T47D (cell line): ENCODE measurements at places on chromosomes 6 and 20.

DNA sequence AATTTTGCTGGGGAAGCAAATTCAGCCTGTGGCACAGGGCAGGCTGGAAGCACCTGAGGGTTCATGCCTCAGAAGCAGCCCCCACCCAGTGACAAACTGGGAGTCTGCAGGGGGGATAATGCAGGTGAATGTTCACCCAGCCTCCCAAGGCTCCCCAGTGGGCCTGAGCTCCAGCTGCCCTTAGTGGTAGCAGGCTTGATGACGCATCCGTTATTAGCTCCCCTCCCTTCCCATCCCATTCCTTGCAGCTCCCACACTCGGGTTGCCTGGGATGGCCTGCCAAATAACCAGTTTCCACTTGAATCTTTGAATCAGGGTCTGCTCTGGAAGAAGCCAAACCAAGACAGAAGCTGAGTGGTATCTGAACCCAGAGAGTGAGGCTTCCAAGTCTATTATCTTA, 15.8 kb downstream of the KCNK15 start:
- DNase-seq: no peak

DNA sequence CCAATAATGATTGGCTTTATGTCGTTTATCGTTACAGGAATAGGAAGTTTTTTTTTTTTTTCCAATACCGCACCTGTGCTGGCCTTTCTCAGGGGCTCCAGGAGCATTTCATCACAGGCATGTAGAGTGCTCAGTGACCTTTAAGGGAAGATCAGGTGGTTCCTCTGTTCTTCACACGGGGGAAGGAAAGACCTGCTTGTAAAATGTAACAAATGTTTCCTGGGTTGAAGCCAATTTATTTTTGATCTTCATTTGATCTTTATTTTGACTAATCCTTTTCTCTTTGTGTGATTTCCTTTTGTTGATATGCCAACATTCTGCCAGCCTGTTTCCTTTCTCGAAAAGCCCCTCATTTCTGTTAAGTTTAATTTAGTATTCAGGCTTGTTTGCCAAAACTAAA, 61.9 kb upstream of the HBS1L start:
- no peak for DNase-seq

DNA sequence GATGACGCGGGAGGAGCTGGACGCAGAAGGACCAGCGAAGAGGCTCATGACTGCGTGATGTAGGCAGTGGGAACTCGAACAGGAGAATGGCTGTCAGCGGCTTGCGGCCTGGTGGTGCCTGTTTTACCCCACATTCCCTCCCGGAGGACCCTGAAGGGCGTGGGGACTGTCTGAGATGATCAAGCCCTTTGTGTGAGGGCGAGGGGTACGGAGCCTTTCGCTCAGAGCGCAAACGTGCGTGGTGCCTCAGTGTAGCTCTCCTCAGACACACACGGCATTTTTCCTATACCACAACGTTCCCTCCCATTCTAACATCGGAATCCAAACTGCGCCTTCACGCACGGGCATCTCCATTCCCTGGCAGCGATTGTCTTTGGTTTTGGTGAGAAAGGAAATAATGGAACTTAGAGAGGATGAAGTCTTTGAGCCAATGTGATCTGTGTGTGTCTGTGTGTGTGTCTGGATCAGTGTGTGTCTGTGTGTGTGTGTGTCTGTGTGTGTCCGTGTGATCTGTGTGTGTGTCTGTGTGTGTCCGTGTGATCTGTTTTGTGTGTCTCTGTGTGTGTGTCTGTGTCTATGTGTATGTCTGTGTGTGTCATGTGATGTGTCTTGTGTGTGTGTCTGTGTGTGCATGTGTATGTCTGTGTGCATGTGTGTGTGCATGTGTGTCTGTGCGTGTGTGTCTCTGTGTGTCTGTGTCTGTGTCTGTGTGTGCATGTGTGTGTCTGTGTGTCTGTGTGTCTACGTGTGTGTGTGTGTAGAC, 5.3 kb downstream of the PTK6 start:
- no peak for DNase-seq

DNA sequence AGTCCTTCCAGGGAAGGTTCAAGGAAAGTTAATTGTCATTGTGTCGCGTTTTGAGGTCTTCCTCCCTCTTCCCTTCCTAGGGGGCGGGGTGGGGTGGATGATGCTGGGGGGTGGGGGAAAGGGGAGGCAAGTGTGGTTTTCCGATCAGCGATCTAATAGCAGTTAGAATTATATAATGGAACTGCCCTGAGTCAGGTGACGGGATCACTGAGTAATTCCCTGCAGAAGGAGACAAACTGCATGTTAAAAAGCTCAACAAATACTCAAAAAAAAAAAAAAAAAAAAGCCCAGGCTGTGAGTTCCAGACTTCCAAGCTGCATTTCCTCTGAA, 240.4 kb downstream of the PHACTR1 start:
- DNase-seq: no peak

- DNase-seq: no peak
Measured at GRCh38 chr20:12098421-12098820, 180.7 kb downstream of the BTBD3 start.

DNA sequence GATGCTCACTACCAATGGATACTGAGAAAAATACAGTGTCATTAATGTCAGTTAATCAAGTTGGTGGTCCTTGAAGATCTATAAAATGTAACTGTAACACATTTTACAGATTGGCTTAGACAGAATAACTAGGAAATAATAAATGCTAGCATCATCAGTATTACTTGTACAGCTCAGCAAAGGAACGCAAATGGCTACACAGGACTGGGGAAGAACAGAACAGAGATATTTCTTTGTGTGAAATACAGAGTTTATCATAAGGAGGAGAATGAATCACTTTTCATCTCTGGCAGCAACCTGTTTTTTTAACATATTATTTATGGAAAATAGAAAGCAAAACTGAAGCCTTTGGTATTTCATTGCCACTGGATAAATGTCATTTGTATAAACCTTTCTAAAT, 8.2 kb upstream of the QKI start:
- DNase-seq: no peak

DNA sequence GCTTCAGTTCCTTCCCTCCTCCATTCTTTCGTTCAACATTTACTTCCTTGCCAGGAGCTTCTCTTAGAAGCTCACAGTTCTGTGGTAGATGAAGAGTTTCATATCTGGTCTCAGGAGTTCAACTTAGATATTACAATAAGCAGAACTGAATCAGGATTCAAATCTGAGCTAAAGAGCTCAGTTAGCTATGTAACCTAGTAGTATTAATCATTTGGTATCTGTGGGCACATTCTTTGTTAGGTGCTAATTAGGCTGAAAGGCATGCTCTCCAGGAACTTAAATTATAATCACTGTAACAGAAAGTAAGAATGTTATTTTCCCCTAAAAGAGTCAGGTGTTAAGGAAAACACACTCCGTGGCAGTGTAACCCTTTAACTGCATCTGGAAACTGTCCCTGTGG, 8.4 kb downstream of the ZNF76 start:
- DNase-seq: no peak

GRCh38 chr20:40265825-40266533, 423.1 kb downstream of the MAFB start:
- peak; percentile 46 for DNase-seq

- no peak for DNase-seq
Measured at GRCh38 chr6:128172081-128172480, 271.2 kb upstream of the THEMIS start.

GRCh38 chr6:161684731-161685475, 411.0 kb upstream of the AGPAT4 start:
- DNase-seq: no peak

DNA sequence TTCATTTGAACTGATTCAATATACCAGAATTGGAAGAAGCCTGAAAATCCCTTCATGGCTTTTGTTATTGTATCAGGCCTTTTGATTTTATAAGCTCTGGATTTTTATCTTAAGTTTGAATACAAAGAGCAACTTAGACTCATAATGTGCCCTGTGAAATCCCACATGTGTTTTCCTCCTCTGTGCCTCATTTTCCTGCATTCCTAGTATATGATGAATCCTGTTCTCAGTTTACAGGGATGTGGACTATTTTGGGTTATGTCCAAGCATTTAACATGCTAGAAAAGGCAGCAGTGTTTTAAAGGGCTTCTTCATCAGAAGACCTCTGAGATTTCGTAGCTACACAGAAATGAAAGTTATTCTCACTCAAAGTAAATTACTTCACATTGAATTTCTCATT, 455.0 kb downstream of the RFPL4B start:
- no peak for DNase-seq

GRCh38 chr6:35489995-35490791, 6.7 kb downstream of the TEAD3 start:
- no peak for DNase-seq

DNA sequence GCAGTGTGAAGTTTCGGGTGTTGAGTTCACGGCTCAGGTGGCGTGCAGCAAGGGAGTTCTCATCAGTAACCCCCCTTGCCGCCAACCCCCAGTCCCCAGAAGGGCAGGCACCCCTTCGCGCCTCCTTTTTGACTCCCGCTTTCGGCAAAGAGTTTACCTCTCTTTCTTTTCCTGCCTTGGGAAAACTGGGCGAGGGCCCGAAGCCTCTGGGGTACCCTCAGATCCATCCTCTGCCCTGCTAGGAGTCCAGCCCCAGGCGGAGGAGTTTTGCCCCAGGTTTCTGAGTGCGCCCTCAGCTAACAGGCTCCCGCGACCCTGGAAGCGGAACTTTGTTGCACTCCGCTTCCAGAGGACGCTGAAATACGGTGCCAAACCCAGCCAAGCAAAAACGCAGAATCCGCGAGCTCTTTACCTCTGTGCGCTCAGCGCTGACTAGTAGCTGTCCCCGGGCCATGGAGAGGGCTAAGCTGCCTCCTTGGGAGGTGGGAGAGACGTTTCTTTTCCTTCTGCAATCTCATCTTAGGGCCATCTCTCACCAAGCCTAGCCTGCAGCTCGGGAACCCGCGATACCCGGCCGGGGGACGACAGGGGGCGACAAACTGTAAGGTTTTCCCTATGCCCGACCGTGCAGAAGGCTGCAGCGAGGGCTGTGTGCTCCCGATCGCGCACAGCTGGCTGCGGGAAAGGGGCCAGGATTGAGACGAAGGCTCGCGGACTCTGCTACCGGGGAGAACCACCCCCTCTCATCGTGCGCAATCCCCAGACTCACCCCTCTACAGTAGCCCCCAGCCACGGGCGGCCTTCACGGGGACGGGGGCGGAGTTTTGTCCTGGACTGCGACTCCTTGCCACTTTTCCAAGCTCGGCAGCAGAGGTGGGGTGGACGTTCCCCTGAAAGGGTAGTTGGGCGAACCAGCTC, 2.7 kb upstream of the PAX1 start:
- DNase-seq: no peak

GRCh38 chr20:22348010-22348409, 236.4 kb downstream of the FOXA2 start:
- DNase-seq: no peak

DNA sequence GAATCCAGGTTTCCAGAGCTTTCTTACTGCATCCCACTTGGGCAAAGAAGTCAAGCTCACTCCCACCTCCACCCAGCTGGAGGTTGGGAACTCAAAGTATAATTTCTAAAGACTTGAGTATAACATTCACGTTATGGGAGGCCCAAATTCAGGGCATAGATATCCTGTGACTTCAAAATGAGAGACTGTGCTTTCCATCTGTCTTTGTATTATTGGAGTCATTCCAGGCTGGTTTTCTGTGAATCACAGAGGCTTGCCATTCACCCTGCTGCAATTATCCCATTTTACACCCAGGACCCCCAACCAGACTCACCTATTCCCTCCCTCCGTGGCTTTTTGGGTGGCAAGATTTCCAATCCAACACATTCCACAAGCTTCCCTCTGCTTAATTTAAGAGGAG, 19.3 kb upstream of the SRC start:
- DNase-seq: no peak

GRCh38 chr20:63128367-63128766, 87.6 kb downstream of the YTHDF1 start:
- DNase-seq: no peak

DNA sequence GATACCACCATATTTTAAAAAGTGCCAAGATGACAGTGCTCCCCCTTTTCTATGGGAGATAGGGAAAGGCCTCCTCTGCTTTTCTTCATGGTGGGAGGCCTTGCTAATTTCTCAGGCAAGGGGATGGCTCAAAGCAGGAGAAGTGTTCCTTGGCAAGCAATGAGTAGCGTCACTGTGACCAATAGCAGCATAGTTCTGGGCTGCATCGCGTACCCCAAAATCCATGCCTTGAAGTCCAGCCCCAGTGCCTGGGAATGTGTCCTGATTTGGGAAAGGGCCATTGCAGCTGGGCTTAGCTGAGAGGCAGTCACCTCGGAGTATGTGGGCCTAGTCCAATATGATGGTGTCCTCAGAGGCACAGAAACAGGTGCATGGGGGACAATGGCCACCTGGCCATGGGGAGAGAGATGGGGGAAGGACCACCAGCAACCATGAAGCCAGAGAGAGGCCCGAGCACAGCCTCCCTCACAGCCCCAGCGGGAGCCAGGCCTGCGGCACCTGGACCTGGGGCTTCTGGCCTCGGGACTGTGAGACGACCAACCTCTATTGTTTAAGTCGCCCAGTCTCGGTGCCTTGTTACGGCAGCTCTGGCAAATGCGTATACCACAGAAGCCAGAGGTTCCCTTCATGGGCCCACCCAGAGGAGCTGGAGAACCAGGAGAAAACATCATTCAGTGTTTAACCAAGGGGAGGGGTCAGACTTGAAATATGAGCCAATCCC, 153.1 kb upstream of the RPS6KA2 start:
- no peak for DNase-seq

- DNase-seq: no peak
Measured at GRCh38 chr20:45450097-45450818, 19.3 kb upstream of the WFDC2 start.

GRCh38 chr6:169752074-169752623, 727 bp downstream of the ERMARD start:
- DNase-seq: no peak

DNA sequence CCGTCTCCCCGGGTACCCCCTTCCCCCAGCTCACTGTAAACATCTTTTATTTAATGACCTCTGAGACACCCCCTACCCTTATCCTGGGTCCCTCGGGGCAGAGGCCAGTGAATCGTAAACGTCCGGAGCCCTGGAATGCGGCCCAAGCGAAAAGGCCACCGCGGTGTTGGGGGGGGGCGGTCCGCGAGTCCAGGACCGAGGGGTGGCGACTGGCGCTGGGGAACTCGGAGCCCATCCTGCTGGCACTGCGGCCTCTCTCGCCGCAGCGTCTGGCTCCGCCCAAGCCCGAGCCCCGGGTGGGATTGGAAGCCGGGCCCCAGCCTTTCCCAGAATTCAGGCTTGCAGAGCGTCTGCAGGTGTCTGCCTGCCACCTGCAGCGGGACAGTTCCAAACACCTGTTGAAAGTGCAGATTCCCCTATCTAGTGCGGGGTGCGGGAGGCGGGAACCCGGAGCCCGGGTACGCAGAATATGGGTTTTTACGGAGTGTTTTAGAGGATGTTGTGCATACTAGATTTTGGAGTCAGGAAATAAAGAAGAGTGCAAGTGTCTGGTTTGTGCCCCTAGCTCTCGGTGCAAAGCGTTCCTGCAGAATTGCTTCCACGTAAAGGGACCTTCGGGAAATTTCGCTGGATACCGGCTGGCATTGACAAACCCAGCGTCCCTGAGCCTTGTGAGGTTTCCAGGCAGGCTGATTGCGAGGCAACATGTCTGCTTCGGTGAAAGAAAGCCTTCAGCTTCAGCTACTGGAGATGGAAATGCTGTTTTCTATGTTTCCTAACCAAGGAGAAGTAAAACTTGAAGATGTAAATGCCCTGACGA, 800 bp downstream of the RWDD2A start:
- peak; percentile 38 for DNase-seq

- peak; percentile 64 for DNase-seq
Measured at GRCh38 chr6:117483004-117483644, 650 bp downstream of the DCBLD1 start.

GRCh38 chr6:144581812-144582537, 296.8 kb downstream of the UTRN start:
- no peak for DNase-seq

GRCh38 chr6:136791296-136792094, 782 bp downstream of the MAP3K5 start:
- peak; percentile 44 for DNase-seq
